ENCODE measurements at places on chromosomes 7 and 10.

DNA sequence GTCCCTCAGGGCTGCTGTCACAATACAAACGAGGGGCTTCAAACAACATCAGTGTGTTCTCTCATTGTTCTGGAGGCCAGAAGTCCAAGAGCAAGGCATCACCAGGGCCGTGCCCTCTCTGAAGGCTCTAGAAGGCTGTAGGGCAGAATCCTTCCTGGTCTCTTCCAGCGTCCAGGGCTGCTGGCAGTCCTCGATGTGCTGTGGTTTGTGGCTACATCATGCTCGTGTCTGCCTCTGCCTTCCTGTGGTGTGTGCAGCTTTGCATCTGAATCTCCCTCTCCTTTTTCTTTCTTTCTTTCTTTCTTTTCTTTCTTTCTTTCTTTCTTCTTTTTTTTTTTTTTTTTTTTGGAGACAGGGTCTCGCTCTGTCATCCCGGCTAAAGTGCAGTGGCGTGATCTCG lies 103.5 kb downstream of the INSYN2A start:
- DNase-seq: no peak

DNA sequence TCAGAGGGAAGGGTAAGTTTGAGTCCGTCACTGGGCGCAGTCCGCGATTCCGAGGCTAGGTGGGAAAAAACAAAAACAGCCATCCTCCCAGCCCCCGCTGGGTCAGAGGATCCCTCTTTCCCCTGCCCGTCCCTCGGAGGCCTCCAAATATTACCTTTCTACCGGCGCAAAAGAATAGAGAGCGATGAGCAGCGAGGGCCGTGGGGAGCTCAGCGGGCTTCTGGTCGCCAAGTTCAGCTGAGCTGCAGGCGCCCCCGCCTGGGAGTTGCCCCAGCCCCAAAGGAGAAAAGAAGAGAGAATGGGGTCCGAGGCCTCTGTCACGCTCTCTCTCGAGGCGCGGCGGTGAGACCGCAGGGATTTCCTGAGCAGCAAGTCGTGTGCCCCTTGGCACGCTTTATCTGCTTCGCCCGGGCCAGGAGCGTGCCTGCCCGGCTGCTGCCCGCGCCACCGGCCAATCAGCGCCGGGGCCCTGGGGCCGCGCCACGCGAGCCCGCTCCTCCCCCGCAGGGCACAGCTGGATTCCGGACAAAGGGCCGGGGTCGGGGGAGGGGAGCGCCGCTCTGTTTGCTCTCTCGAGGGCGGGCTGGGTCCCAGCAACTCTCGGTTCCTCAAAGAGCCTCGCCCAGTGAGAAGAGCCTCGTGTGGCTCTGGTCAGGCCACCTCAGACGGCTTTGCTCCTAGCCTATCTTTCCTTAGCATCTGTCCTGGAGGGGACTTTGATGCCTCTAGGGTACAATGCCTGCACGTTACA lies at the start of gene NEUROG3:
Gene NEUROG3 (minus strand): TSS at position 367 of the 751 bp plus-strand sequence. CDS start 379 bp downstream, outside the sequence.
- DNase-seq: no peak

GRCh38 chr7:55140221-55140940 lies 121.6 kb downstream of the EGFR start:
- DNase-seq: no peak

GRCh38 chr7:122248472-122248871 lies 56.1 kb downstream of the FEZF1 start:
- no peak for DNase-seq

- DNase-seq: no peak
These were observed 23.2 kb upstream of the SDK1 start for GRCh38 chr7:3277604-3278572.

- DNase-seq: no peak
These were observed at the start of gene ARHGAP22 for GRCh38 chr10:48604991-48605508. Gene ARHGAP22 (minus strand): TSS chr10:48605073. CDS start chr10:48604796, 277 bp downstream.

GRCh38 chr7:83441-83840 lies 108.9 kb upstream of the FAM20C start:
- DNase-seq: no peak

GRCh38 chr10:83990126-83990525 lies 149.2 kb upstream of the GHITM start:
- DNase-seq: no peak

GRCh38 chr7:143303733-143304132 lies 12.2 kb upstream of the CLCN1 start:
- no peak for DNase-seq

GRCh38 chr10:119801176-119801575 lies 71.5 kb downstream of the MCMBP start:
- DNase-seq: no peak

DNA sequence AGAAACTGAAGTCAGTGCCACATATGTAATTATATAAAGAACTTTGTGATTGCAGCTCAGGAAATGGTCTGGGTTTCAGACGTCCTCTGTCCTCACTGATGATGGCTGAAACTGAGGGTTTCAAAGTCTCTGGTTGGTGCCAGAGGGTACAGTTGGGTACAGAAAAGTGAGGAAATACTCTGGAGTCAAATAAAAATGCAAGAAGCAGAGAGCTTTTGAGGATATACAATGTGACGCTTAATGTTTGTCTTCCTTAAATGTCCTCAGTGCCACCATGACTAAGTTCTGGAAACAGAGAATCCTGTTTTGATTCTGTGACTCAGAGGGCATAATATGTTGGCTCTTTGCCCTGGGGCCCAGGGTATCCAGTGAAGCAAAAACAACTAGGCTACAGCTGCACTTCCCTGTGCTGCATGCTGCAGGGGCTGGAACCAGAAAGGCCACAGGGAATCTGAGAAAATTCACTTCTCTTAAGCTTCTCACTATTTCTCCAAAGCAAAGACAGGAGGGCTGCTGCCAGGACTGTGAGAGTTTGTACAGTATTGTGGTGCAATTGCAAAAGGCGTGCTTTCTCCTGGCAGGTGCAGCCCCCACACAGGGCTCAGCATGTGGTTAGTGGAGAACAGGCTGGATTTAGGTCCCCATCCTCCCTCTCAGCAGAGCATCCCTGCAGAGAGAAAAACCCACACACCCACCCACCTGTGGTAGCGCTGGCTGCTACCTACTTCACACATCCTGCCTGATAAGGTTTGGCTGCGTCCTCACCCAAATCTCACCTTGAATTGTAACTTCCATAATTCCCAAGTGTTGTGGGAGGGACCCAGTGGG lies 169.5 kb upstream of the SVIL start:
- DNase-seq: no peak

- no peak for DNase-seq
These were observed 43.8 kb downstream of the INSIG1 start for GRCh38 chr7:155341463-155341983.

DNA sequence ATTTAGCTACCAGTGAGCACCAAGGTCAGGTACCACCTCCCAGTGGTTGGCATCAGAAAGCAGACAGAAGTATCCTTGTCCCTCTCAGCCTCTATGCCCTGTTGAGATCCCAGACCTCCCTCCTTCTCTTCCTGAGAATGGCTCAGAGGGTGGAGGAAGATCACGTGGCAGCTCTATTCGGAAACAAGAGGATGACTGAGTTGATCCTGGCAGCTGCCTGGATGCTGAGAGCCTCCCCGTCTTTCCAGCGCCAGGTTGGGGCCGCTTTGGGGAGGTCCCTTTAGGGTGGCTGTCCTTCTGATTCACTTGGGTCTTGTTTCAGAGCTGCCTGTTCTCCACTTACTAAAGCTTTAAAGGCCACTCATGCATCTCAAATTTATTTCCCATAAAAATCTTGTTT lies 36.9 kb upstream of the NPFFR1 start:
- no peak for DNase-seq

- DNase-seq: no peak
These were observed 4.3 kb upstream of the UPK3B start for GRCh38 chr7:76506081-76506440.

DNA sequence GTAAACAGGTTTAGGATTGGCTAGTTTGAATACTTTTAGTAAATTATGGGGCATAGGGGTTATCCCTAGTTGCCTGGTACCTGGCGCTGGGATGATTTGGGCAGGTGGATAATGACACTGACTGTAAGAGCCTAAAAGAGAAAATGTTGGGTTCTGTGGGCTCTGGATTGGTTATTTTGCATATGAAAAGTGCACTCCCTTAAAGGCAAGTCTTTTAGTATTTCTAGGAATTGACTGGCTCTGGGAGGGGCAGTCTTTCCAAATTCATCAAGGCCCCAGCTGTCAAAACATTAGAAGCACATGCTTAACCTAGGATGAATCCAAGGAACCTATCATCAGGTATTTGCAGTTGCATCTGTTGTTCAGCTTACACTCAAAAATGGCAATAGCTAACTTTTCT lies 454.6 kb upstream of the SORCS1 start:
- DNase-seq: no peak

GRCh38 chr10:1230138-1230537 lies 174.0 kb downstream of the WDR37 start:
- no peak for DNase-seq

DNA sequence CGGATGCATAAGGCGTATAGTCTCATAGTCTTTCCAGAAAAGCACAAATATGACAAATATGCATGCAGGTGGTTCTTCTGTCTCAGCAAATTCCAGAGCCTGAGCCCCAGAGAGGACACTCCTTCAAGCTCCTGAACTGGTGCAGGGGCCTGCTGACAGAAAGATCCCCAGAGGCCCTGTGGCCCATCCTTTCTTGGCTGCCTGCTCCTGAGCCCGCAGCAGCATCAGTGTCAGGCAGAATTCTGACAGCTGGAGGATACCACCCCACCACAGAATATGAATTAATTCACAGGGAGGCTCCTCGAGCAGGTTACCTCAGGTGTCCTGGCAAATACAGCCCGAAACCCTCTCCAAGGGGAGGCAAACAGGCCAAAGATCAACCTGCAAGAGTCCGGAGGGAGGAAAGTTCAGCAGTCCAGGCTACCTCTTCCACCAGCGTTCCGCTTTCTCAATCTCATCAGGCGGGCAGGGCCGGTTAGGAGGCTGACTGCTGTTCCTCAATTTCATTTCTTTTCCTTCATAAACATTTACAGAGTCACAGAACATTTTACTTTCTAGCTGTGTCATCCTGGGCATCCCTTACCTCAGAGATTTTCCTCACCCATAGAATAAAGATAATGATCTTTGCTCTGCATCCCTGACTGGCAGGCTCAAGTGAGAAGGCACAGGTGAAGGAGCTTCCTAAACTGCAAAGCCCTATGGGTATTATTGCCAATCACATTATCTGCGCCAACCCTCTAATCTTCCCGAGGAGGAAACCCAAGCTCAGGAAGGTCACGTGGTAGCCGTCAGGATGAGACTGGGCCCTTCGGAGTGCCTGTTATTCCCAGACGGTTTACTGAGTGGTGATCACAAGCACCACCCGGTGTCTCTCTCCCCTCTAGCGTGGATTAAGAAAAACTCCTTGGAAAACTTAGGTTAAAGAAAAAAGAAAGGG lies 1.4 kb downstream of the DNAJB12 start:
- DNase-seq: no peak

DNA sequence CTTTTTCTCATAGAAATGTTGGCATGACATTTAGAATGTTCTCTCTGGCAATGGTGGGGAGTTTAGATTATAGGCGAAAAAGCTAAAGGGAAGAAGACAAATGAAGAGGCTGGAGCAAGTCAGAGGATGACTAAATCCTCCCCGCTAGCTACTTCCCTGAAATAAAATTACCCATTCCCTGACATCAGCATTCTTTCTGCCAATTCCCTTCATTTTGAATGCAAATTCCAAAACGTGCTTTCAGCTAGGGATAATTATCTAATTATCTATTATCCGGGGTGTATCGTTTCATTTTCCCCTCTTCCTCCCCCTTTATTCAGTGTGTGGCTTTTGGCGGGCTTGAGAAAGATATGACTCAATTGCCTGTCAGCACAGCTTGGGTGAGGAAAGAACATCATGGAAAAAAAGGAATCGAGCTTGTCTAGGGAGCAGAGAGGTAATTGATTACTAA lies 672.3 kb downstream of the TNS3 start:
- no peak for DNase-seq

DNA sequence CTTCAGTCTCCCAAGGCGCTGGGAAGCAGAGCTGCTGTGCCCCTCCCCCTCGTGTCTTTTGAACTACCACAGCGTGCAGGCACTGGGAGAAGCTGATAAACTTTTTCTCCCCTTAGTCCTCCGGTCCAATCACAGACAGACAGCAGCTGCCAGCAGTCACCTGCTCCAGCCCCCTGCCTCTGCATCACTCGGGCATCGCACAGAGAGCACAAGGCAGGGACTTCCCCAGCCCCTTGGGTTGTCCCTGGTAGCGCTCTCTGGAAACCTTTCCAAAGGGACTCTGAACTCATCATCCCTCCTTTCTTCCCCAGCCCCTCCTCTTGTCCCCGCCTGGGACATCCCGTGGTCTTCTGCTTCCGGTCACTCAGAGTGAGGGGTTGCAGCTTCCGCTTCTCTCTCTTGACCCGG lies 1.4 kb upstream of the NEUROG3 start:
- no peak for DNase-seq

- DNase-seq: no peak
These were observed 181.4 kb upstream of the ETV1 start for GRCh38 chr7:14170872-14171271.

GRCh38 chr10:15351099-15351820 lies 19.8 kb downstream of the FAM171A1 start:
- DNase-seq: no peak

GRCh38 chr7:111677848-111678247 lies 115.6 kb upstream of the IMMP2L start:
- DNase-seq: no peak

GRCh38 chr10:47233631-47234030 lies 66.4 kb upstream of the GDF10 start:
- DNase-seq: no peak

- no peak for DNase-seq
These were observed 278.7 kb downstream of the CCSER2 start for GRCh38 chr10:84607044-84607443.

- DNase-seq: no peak
These were observed 114.1 kb upstream of the RPA3 start for GRCh38 chr7:7832518-7832917.

DNA sequence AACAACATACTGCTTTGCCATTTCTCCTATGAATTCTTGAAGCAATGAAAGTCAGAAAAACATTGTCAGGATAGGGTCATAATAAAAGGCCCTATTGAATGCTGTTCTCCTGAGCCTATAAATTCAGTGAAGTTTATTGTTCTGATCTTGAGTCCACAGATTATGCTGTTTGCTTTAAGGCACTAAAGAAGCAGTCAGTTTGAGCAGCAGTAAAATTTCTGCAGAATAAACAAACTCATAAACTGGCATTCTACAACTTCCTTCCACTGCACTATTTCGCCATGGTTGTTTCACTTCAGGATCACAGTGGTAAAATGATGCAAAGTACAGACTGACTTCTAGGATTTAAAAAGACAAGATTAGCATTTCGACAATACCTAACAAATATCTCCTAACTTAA lies 503.2 kb downstream of the SH2D4B start:
- DNase-seq: no peak
